ENCODE measurements at places on chromosomes 5 and 9.
A peak's percentile ranks its signal among the peaks of the same experiment; 100 is the strongest.

GRCh38 chr5:111961862-111962261 is 204.9 kb upstream of the NREP start:
- no peak for DNase-seq

- no peak for DNase-seq
Observed at GRCh38 chr5:78007233-78007632, 231.1 kb upstream of the TBCA start.

DNA sequence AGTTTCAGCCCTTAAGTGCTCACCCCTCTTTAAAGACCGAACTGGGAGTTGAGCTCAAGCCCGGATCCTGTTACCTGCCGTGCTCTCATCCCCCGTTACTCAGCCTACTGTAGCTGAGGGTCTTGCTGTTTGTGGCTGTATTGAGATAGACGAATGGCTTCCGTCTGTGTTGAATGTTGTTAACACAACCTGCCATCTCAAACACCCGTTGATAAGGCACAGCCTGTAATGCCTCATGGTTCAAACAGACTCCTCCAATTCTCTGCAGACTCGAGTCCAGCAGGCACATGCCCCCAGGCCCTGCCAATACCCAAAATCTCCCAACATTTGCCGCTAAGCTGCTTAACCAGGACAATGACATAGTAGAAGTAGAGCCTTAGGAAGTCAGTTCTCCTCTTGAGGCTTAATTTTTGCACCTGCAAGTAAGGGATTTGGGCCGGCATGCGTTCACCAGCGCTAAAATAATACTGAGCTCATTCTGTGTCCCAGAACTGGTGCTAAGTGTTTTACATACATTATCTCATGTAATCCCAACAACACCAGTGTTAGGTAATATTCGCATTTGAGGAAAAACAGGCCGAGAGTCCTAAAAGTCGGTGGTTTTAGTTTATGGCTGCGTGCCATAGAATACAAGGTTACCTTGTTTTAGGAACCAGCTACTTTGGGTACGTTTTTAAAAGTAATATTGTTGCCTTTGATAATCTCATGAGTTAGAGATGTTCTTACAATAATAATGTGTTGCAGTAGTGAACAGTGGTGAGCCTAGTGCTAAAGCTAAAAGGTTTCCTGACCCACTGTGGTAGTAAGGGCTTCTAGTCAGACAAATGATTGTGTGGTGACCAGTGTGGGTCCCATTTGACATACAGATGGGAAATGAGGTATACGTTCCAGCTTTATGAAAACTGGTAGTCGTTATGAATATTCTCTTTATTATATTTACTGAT is 1.5 kb upstream of the RFX3 start:
- no peak for DNase-seq

DNA sequence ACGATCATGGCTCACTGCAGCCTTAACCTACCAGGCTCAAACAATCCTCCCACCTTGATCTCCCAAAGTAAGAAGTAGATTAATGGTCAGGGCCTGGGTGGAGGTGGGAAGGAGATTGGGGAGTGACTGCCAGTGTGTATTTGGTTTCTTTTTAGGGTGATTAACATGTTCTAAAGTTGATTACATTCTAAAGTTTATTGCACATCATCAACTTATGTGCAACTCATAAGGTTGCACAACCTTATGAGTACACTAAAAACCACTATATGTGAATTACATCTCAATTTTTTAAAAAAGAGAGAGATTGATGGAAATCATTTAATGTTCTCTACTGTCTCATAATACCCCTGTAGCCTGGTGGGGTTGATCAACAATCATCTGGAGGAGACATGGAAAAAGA is 218.1 kb downstream of the AOPEP start:
- no peak for DNase-seq

DNA sequence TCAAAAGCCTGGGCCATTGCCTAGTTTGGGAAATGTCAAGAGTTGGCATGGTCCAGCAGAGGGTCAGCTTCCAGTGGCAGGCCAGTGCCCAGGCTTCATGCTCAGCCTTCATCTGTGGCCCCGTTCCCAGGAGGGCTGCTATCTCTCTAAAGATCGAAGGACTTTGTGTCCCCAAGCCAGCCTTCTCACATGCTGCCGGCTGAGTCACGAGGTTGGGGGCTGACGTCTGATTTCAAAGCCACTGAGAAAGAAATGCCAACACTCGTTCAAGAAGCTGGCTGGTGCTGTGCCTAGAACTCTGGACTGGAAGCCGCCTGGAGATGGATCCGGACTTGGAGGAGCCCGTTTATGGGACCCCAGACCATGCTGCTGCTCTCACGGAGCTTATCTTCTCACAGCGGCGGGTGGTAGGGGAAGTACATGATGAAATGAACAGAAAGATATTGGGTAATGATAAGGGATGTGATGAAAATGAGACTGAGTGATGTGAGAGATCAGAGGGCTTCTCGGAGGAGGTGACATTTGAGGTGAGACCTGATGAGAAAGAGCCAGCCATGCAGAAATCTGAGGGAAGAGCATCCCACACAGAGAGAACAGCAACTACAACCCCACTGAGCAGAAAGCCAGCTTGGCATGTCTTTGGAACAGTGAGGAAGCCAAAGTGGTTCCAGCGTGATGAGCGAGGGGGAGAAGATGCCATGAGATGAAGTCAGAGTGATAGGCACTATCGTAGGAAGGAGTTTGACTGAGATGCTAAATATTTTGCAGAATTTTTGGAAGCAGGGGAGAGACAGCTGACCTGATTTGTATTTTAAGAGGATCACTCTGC is 54.9 kb upstream of the BOD1 start:
- DNase-seq = peak; percentile 95

DNA sequence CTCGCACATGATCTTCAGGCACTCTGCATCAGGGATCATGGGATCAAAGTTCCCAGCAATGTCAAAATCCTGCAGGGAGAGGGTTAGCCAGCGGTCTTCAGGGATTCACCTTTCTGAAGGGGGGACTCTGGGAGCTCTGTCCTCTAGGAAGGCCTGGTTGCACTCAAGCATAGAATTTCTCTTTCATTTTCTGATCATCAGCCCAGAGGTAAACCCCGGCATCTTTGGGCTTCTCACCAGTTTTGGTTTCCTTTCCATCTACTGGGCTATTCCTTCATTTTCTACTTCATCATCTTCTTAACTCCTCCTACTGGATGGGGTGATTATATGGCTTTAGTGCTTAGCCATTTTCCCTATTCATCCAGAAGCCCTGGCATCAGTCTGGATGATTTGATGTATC is 4.6 kb upstream of the DND1 start:
- no peak for DNase-seq

DNA sequence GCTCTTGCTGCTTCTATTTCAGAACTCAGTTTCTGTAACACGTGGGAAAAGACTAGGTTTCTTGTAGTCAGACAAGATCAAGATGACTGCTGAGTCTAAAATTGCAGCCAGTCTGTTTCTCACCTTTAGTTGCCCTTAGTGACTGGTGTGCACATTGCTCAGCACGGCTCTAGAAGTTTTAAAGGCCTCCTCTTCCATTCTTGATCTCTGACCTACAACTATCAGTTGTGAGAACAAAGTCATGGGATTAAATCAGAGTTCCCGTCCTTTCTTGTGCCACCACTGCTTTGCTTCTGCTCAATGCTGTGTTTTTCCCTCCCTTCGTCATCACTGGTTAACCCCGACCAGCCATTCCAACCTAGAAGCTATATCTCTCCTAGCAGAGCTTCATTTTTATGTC is 52.8 kb downstream of the GDA start:
- no peak for DNase-seq

DNA sequence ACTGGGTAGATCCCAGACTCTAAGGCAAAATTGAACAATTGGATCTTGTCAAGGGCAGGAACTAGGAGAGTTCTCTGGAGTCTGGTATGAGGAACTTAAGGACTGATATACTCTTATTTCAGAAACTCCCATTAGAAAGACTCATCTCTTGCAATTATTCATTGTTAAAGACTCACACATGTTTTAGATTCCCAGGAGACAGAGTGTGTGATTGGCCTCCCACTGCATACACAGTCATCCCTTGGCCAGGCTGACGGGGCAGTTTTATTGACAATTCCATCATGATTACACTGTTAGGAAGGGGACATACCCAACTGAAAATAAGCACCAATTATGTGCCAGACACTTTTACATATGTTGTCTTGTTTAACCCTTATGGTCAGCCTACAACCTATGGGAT is 347.2 kb downstream of the DMAC1 start:
- no peak for DNase-seq

- no peak for DNase-seq
Observed at GRCh38 chr5:174147551-174147950, 102.0 kb downstream of the NSG2 start.

DNA sequence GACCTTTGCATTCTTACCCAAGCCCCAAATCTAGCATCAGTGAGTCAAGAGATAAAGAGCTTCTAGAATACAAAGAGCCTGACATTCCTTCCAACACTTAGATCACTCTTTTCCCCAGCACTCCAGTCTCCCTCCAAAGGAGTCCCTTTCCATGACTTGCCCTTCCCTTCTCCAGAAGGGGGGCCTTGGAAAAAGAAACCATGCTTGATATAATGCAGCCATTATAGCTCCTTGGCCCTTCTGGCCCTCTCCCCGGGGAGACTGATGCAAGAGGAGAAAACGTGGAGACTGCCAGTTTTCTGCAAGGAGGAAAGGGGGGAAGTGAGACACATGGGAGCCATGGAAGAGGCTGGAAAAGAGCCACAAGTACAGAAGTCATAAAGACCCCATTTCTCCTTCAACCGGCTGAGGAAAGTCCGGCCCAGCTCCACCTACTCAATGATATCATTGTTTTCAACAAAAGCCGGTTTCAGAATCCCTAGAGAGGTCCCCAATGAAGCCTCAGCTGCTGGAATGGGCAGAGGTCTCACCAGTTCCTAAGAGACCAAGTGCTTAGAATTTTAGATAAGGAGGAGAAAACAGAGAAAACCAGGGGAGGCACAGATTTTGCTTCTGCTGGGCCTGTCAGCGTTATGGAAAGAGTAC is 29.0 kb downstream of the ADAM19 start:
- no peak for DNase-seq

GRCh38 chr5:134503088-134503936 is 22.2 kb upstream of the JADE2 start:
- peak; percentile 80 for DNase-seq
